ENCODE measurements at places on chromosomes 2 and 18. TPM values are rescaled to one million over a fixed set of nuclear protein-coding genes. Genes with fewer than 3 reads are reported as not detected.

The RTTN gene
- 26.7 TPM for total RNA-seq

The GRB14 gene
- total RNA-seq = 0.91 TPM

The CRYGC gene
- total RNA-seq = not detected

The IL37 gene
- total RNA-seq = not detected

The FOXD4L1 gene
- total RNA-seq = not detected

The UGT1A3 gene
- not detected for total RNA-seq

The MRPL33 gene
- 24.6 TPM for total RNA-seq

GRCh38 chr2:126776692-126777619 is 121.0 kb downstream of the GYPC start:
- H3K36me3 ChIP-seq = peaks cover 5% of the 10 kb centered on the region
- peak overlapping the region; percentile 93 for H3K27ac ChIP-seq
- peak; percentile 79 for DNase-seq
- H3K4me1 ChIP-seq = peaks cover 20% of the 10 kb centered on the region
- peaks cover 19% of the 10 kb centered on the region for H3K27me3 ChIP-seq
- H3K4me3 ChIP-seq = peak overlapping the region; percentile 100

DNA sequence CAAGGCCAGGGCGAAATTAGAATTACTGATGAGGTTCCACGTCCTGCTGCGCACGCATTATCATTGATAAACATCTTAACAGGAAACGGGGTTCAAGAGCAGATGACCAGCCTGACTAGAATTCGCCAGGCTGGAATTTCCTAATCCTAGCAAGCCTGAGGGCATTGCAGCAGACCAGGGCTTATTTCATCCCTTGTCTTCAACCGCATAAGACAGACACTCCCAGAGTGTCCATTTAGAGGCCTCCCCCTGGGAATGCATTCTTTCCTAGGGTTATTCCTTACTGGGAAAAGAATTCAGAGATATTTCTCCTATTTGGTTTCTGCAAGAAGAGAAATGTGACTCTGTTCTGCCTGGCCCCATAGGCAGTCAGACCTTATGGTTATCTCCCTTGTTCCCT is 486.8 kb downstream of the DPP10 start:
- no peak overlapping the region for H3K27ac ChIP-seq
- no peaks in the 10 kb centered on the region for H3K27me3 ChIP-seq
- no peak for DNase-seq
- no peaks in the 10 kb centered on the region for H3K36me3 ChIP-seq

DNA sequence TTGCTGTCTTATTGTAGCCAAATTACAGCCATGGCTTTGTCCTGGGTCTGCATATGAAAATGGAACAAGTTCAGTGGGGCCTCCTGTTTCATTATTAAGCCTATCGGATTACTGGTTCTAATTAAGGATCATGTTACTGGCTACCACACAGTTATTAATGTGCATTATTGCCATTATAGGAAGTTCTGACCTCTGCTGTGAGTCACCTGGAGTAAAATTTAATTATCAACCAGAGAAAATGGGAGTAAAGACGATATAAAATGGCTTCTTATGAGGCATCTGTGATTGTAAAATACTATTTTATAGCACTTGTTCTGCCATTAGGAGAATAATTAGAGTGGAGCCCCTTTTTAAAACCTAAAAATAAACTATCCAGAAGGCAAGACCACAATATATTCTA is 143.3 kb upstream of the ITGB6 start:
- DNase-seq = no peak
- H3K4me3 ChIP-seq = no peak overlapping the region
- H3K36me3 ChIP-seq = no peaks in the 10 kb centered on the region
- peak overlapping the region; percentile 16 for H3K27ac ChIP-seq

DNA sequence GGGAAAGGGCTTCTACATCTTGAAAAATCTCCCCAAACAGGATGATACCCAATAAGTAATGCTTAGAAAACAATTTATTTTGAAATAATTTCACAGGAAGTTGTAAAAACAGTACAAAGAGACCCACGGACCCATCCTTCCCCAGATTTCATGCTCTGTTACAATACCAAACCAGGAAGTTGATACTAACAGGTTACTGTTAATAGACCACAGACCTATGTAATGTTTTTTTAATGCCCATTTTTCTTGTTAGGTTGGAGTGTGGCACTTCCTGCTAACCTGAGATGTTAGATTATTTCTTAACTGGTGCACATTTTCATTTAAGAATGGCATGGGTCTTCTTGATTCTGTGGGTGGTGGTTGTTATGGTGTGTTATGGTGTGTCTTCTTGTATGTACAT is 21.4 kb upstream of the MGAT5 start:
- no peaks in the 10 kb centered on the region for H3K27me3 ChIP-seq
- peak overlapping the region; percentile 91 for H3K27ac ChIP-seq
- peak overlapping the region; percentile 79 for H3K4me3 ChIP-seq
- no peak for DNase-seq

DNA sequence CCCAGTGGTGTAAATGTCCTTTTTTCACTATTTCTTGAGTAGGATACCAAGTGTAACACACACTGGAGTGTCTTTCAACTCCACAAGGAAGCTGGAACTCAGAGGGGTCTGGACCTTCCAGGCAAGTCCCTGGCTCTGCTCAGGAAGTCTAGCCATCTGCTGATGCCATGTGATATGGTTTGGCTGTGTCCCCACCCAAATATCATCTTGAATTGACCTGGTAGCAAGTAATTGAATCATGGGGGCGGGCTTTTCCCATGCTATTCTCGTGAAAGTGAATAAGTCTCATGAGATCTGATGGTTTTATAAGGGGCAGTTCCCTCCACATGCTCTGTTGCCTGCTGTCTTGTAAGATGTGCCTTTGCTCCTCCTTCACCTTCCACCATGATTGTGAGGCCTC is 99.4 kb upstream of the CDC42EP3 start:
- no peaks in the 10 kb centered on the region for H3K27me3 ChIP-seq
- H3K36me3 ChIP-seq = peaks cover 2% of the 10 kb centered on the region
- no peak overlapping the region for H3K4me3 ChIP-seq
- peaks cover 4% of the 10 kb centered on the region for H3K4me1 ChIP-seq
- H3K27ac ChIP-seq = no peak overlapping the region

- no peaks in the 10 kb centered on the region for H3K27me3 ChIP-seq
- peaks cover 10% of the 10 kb centered on the region for H3K36me3 ChIP-seq
- peak overlapping the region; percentile 95 for H3K4me3 ChIP-seq
- H3K27ac ChIP-seq = peak overlapping the region; percentile 100
- H3K4me1 ChIP-seq = peaks cover 50% of the 10 kb centered on the region
Observed at GRCh38 chr2:70084973-70085710, 2.1 kb upstream of the PCBP1 start.

- H3K4me3 ChIP-seq = no peak overlapping the region
- DNase-seq = no peak
- peaks cover 13% of the 10 kb centered on the region for H3K27me3 ChIP-seq
- H3K36me3 ChIP-seq = no peaks in the 10 kb centered on the region
Observed at GRCh38 chr2:69201259-69201658, 185.8 kb downstream of the GFPT1 start.

GRCh38 chr2:131056204-131056931 is 36.9 kb downstream of the FAM168B start:
- no peaks in the 10 kb centered on the region for H3K27me3 ChIP-seq
- H3K4me1 ChIP-seq = peaks cover 19% of the 10 kb centered on the region
- H3K27ac ChIP-seq = peak overlapping the region; percentile 65
- peaks cover 17% of the 10 kb centered on the region for H3K36me3 ChIP-seq
- no peak overlapping the region for H3K4me3 ChIP-seq
- no peak for DNase-seq

- no peaks in the 10 kb centered on the region for H3K4me1 ChIP-seq
- H3K27me3 ChIP-seq = no peaks in the 10 kb centered on the region
- no peak overlapping the region for H3K4me3 ChIP-seq
Observed at GRCh38 chr18:39062426-39062825, 1496.8 kb upstream of the CELF4 start.

DNA sequence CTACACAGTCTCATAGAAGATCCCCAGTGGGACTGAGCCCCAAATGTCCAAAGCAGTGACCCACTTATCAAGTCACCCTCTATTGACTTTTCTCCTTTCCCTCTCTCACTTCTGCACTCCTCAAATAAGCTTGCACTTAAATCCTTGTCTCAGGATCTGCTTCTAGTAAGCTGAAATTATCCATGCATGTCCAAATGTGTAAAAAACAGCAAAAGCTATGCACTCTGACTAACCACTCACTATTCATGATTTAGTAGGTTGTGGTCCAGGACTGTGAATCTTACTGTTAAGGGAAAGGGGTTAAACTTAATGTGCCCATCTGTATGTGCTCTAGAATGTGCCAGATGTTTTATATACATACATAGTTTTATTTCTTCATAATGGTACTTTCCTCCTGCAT is 115.4 kb downstream of the SCG2 start:
- no peak for DNase-seq
- H3K36me3 ChIP-seq = no peaks in the 10 kb centered on the region

DNA sequence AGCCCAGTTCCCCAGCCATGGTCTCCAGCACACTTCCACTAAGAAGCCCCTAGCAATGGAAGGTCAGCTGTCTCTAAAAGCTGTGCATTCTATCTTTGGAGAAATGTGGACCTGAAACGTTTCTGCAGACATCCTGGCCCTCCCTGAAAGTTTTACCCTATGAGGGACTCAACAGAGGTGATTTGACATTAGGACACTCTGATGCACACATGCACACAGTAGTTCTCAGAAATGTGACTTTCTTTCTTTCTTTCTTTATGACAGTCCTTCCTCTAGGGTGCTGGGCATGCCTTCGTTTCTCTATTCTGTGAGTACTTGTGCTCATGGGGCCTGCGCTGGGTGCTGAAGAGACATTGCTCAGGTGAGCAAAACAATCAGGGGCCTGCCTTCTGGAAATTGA is 857.3 kb downstream of the RNF144A start:
- peaks cover 12% of the 10 kb centered on the region for H3K4me1 ChIP-seq
- no peak for DNase-seq
- no peak overlapping the region for H3K27ac ChIP-seq
- peaks cover 8% of the 10 kb centered on the region for H3K27me3 ChIP-seq
- no peaks in the 10 kb centered on the region for H3K36me3 ChIP-seq
- no peak overlapping the region for H3K4me3 ChIP-seq

- H3K4me1 ChIP-seq = no peaks in the 10 kb centered on the region
- no peaks in the 10 kb centered on the region for H3K36me3 ChIP-seq
- no peak for DNase-seq
- H3K27me3 ChIP-seq = peaks cover 31% of the 10 kb centered on the region
Observed at GRCh38 chr2:20506201-20506685, 59.4 kb downstream of the RHOB start.

- no peaks in the 10 kb centered on the region for H3K4me1 ChIP-seq
- no peaks in the 10 kb centered on the region for H3K36me3 ChIP-seq
- H3K27ac ChIP-seq = no peak overlapping the region
- no peak overlapping the region for H3K4me3 ChIP-seq
- H3K27me3 ChIP-seq = no peaks in the 10 kb centered on the region
Observed at GRCh38 chr2:125092276-125093009, 1067.4 kb downstream of the CNTNAP5 start.

GRCh38 chr18:32362484-32362883 is 108.2 kb downstream of the GAREM1 start:
- H3K36me3 ChIP-seq = no peaks in the 10 kb centered on the region
- peaks cover 8% of the 10 kb centered on the region for H3K27me3 ChIP-seq
- no peak overlapping the region for H3K27ac ChIP-seq
- H3K4me1 ChIP-seq = peaks cover 3% of the 10 kb centered on the region
- no peak overlapping the region for H3K4me3 ChIP-seq
- DNase-seq = no peak

GRCh38 chr2:42443718-42444399 is 49.9 kb downstream of the KCNG3 start:
- no peak overlapping the region for H3K4me3 ChIP-seq
- H3K27me3 ChIP-seq = peaks cover 16% of the 10 kb centered on the region
- H3K27ac ChIP-seq = no peak overlapping the region
- H3K36me3 ChIP-seq = no peaks in the 10 kb centered on the region
- no peak for DNase-seq

- no peak for DNase-seq
- no peak overlapping the region for H3K4me3 ChIP-seq
Observed at GRCh38 chr2:128380961-128381938, 62.6 kb upstream of the HS6ST1 start.

DNA sequence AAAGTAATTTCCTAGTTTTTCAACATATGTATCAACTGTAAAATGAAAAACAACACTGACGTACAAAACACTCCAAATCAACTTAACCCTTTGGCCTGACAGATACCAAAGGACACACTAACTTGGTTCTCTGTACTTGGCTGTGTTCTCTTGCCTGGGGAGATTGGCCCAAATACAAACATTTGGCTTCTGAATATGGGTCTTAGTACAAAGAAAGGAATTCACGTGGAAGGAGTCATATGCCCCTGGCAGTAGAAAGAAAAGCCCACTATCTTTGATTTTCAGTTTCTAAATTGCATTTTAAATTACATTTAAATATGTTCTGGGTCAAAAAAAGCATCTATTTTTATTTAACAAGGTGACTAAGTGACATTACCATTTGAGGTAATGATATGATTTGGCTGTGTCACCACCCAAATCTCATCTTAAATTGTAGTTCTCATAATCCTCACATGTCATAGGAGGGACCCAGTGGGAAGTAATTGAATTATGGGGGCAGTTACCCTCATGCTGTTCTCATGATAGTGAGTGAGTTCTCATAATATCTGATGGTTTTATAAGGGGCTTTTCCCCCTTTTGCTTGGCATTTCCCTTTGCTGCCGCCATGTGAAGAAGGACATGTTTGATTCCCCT is 153.6 kb upstream of the CCDC195 start:
- no peaks in the 10 kb centered on the region for H3K27me3 ChIP-seq
- H3K27ac ChIP-seq = no peak overlapping the region
- peaks cover 5% of the 10 kb centered on the region for H3K4me1 ChIP-seq
- peaks cover 24% of the 10 kb centered on the region for H3K36me3 ChIP-seq
- no peak overlapping the region for H3K4me3 ChIP-seq
- DNase-seq = no peak

DNA sequence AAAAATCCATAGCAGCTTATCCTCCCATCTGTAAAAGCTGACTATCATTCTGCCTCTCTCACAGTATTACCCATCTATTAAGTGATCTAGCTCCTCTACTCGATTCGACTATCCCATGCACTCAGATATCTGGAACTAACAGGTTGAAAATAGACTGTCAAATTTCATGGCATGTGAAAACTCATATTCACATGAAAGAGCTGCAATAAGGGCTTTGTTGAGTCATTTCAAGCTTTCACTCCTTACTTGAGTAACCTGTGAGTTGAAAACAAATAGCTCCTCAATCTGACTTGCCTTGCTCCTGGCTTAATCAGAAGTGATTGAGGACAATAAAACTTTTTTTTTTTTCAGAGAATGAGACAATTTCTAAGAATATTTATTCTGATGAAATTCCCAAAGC is 192.4 kb upstream of the ERBB4 start:
- no peak overlapping the region for H3K4me3 ChIP-seq
- no peaks in the 10 kb centered on the region for H3K27me3 ChIP-seq
- no peaks in the 10 kb centered on the region for H3K36me3 ChIP-seq
- no peak overlapping the region for H3K27ac ChIP-seq

GRCh38 chr2:85961754-85962153 is 73.0 kb upstream of the ST3GAL5 start:
- H3K36me3 ChIP-seq = no peaks in the 10 kb centered on the region
- H3K4me3 ChIP-seq = no peak overlapping the region
- no peaks in the 10 kb centered on the region for H3K27me3 ChIP-seq
- no peak for DNase-seq

GRCh38 chr18:56988022-56988421 is 158.9 kb upstream of the BOD1L2 start:
- H3K27me3 ChIP-seq = no peaks in the 10 kb centered on the region
- H3K36me3 ChIP-seq = peaks cover 3% of the 10 kb centered on the region
- no peak for DNase-seq
- H3K4me1 ChIP-seq = peaks cover 3% of the 10 kb centered on the region

- no peak for DNase-seq
- H3K36me3 ChIP-seq = peaks cover 8% of the 10 kb centered on the region
- H3K27ac ChIP-seq = no peak overlapping the region
- peaks cover 60% of the 10 kb centered on the region for H3K27me3 ChIP-seq
Observed at GRCh38 chr2:46667945-46668344, 188.6 kb downstream of the TMEM247 start.

Data from T-helper 17 cell (primary cell).